Stimulated activated effector memory CD8-positive, alpha-beta T cell treated with anti-CD3 and anti-CD28 coated beads, Interleukin-12 subunit alpha, Interleukin-12 subunit beta, amount 100 ng/mL, for 72 hours (primary cell): ENCODE measurements at places on chromosomes 16 and 17.

GRCh38 chr16:80463326-80463725 is 77.5 kb upstream of the DYNLRB2 start:
- DNase-seq = no peak

- DNase-seq = no peak
Observed at GRCh38 chr17:55996826-55997225, 156.4 kb upstream of the ANKFN1 start.

DNA sequence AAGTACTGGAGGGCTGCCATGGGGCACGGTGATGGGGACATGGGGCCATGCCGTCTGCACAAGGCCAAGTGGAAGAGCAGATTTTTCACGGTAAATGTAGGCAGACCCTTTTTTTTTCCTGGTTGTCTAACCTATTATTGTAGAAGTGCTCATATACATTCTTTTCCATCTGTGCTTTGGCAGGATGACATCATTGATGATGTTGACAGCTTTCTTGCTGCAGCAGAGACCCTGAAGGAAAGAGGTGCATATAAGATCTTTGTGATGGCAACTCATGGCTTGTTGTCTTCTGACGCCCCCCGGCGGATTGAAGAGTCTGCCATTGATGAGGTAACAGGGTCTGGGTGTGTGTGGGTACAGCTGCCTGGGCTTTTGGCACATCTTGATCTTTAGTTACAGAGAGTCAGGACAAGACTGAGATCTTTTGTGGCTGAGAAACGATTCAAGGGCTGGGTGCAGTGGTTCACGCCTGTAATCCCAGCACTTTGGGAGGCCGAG is 23.3 kb upstream of the SLC5A10 start:
- no peak for DNase-seq

- no peak for DNase-seq
Observed at GRCh38 chr16:30395992-30396585, 869 bp downstream of the ZNF48 start.

- no peak for DNase-seq
Observed at GRCh38 chr16:56842133-56842532, 22.9 kb upstream of the SLC12A3 start.

- no peak for DNase-seq
Observed at GRCh38 chr17:8206536-8206935, 3.8 kb downstream of the AURKB start.

- no peak for DNase-seq
Observed at GRCh38 chr17:64632194-64632593, 29.9 kb downstream of the SMURF2 start.

DNA sequence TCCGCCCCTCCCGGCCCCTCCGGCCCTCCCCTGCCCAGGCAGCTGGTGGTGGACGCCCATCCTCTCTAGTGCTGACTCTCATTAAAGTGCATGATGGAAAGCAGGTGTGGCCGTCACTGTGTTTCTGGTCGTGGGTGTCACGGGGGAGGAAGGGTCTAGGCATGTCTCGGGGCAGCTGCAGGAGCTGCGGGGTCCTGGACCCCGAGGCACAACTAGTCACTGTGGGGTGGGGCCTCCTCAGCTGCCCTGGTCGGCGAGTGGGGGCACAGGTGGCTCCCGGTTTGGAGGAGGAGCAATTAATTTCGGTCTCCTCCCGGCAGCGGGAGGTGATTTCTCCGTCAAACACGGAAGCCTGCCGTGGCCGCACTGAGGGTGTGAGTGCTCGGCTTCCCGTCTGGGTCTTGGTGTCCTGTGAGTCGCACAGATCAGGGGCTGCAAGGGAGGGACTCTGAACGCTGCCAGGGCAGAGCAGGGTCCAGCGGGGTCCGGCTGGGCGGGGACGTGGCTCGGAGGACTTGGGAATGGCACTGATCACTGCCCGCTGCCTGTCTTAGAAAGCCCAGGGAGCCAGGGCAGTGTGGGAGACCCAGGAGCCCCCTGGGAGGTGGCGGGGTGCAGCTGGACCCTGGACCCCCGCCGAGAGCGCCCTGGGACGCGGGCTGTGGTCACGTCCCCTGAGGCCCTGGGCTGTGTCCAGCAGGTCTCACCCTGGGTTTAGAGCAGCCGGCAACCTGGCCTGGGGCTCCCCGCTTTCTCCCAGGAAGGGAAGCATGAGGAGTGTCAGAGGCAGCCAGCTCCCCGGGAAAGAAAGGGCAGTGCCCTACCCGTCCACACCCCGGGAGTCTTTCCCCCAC is 3.3 kb downstream of the TPSD1 start:
- DNase-seq = no peak

GRCh38 chr17:9987779-9988585 is 82.9 kb upstream of the RCVRN start:
- peak; percentile 22 for DNase-seq

- DNase-seq = no peak
Observed at GRCh38 chr17:79918581-79919163, 79.4 kb upstream of the CBX4 start.

DNA sequence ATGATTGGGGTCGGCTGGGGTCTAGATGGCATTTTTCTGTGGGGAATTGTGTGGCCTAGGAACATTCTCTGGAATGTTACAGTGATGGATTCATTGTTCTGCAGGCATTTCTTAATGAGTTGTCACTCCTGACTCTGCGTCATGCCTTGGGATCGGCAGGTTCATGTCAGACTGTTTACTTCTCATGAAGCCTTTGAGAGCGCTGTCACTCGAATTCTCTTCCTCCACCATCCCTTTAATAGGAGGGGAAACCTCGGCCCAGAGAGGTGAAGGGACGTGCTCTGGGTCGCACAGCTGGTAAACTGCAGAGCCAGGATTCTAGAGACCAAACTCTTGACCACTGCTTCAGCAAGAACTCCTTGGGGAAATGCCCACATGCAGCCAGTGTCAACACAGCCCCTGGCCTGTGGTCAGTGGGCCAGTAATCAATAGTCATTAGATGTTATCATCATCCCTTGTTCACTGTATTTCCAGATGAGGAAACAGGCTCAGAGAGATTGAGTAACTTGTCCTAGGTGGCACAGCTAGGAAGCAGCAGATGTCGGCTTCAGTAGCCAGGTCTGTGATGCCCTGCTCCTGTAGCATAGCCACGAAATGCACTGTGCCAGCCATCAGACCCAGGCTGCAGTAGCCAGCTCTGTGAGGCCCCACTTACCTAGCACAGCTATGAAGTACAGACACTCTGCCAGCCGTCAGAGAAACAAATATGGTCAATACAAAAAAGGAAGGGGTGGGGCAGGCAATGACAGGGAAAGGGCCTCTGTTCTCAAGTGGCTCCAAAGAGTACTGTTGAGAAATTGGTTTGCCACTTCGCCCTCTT is 259.0 kb downstream of the CPPED1 start:
- DNase-seq = no peak

DNA sequence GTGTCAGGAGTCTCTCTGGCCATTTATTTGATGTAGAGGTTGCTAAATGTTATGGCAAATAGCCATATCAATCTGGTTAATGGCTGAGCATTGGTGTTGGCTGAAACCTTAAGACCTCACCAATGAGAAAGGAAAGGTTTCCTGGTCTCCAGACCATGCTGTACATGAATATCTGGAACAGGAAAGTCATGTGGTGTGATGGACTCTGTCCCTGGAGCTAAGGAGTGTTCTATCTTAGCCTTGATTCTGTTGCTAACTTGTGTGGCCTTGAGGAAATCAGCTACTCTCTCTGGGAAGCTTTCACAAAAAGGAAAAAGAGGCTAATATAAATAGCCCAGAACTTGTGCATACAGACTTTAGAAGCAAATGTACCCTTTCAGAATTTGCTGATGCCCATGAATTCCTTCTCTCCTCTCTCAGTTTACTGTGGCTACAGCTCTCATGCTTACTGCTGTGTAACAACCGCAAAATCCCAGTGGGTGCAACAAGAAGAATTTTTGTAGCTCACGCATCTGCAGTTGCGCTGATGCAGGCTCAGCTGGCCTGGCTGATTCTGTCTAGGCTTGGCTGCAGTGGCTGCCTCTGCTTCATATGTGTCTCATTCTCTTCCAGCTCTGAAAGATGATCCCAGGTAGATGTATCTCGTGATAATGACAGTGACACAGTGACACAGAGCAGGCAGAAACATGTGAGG is 287.5 kb downstream of the NPIPA8 start:
- no peak for DNase-seq

DNA sequence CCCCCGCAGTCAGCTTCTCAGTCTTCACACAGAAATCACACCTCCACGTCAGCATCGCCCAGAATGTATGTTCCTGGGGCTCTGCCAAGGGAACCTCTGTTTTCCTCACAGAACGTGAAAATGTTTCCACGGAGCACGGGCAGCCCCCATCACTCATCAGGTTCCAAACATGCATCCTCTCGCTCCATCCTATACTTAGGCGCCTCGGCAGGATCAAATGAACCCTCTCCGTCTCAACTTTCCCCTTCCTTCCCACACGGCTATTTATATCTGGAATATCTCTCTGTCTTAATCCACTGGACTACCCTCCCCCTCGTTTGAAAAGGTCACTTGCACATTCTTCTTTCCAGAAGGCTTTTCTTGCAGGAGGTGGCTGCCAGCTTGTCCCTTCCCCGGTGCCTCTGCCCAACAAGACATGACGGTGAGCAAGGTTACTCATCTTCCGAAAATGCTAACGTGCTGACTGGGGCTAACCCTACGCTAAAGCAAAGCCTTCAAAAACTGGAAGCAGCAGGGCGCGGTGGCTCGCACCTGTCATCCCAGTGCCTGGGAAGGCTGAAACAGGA is 21.6 kb downstream of the NXN start:
- DNase-seq = no peak

GRCh38 chr16:72091217-72091616 is 2.2 kb downstream of the TXNL4B start:
- no peak for DNase-seq

- no peak for DNase-seq
Observed at GRCh38 chr16:58128711-58129096, 477 bp downstream of the CFAP20 start.

GRCh38 chr17:79789943-79790804 is 6.7 kb downstream of the CBX8 start:
- no peak for DNase-seq

DNA sequence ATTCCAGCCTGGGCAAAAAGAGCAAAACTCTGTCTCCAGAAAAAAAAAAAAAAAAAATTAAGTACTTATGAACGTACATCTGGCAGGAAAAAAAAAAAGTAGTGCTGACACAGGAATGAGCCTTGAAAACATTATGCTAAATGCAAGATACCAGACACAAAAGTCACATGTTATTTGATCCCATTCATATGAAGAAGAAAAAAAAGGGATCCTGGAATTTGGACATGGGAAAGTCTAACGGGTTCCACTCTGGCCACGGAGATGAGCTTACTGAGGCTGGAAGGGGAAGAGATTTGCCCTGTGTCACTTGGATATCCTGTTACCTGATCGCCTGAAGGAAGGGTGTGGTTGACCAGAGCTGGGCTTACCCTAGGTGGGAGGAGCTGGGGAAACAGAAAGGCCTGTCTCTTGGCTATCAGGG is 251.9 kb downstream of the PARN start:
- DNase-seq = no peak

GRCh38 chr16:8182761-8183160 is 407.6 kb downstream of the TMEM114 start:
- DNase-seq = no peak

DNA sequence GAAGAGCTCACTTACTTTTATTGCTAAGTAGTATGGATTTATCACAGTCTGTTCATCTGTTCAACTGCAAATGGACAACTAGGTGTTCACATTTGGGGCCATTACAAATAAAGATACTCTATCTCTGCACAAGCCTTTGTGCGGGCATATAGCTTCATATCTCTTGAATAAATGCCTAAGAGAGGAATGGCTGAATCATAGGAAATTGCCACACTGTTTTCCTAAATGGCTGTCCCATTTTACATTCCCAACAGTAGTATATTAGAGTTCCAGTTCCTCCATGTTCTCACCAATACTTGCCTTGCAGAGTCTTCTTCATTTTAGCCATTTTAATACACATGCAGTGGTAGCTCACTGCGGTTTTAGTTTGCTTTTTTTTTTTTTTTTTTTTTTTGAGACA is 20.5 kb downstream of the NSMCE1 start:
- no peak for DNase-seq

DNA sequence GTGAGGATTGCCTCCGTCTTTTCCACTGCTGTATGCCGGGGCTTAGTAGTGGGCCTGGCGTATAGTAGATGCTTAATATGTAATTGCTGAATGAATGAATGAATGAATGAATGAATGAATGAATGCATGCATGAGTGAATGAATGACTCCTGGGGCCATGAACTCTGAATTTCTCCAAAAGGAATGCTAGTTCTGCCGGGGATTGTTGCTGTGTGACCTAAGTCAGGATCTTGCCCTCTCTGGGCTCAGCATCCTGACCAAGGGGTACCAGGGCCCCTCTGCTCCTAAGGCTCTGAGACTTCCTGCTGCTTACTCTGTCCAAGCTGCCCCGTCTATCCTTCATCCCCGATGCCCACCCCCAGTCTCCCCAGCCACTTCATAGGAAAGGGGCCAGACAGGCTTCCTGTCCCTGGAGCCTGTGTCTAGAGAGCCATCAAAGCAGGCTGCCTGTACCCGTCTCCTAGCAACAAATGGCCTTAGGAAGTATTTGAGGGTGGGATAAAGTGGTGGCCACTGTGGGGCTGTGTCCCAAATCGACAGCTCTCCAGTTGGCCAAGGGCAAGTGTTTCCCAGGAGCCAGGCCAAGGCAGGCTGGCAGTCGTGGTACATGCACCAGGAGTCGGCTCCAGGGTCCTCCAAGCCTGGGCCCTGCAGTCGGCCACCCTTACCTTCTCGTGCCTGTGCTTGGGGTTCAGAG is 11.6 kb upstream of the MPRIP start:
- DNase-seq = no peak

- peak; percentile 67 for DNase-seq
Observed at GRCh38 chr17:14205992-14206461, 30.6 kb downstream of the CDRT15 start.

GRCh38 chr16:61419791-61420190 is 616.4 kb downstream of the CDH8 start:
- no peak for DNase-seq

DNA sequence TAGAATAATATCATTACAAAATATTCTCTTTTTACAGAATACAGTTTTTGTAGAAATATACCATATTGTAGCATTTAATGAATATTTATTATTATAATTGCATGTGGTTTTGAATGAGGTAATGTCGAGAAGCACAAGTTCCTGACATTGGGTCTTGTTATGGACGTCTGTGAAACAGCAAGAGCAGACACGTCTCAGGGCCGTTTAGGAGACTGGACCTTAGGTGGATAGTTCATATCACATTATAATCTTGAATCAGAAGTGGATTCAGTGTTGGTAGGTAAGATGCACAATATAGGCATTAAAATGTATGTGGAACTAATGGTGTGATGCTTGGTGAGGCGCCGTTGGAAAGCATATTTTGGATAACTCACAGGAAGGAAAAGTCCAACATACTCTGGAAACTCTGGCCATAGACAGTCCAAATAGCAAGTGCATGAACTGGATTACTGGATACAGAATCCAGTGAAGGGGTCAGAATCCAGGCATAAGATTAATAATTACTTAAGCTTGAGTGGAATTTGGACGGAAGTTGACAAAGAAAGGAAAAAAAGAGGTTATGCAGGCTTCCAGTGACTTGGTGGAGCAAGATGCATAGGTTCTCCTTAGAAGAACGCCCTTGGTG is 17.2 kb downstream of the ABCA8 start:
- DNase-seq = no peak
